ENCODE measurements at places on chromosomes 6 and 20.

DNA sequence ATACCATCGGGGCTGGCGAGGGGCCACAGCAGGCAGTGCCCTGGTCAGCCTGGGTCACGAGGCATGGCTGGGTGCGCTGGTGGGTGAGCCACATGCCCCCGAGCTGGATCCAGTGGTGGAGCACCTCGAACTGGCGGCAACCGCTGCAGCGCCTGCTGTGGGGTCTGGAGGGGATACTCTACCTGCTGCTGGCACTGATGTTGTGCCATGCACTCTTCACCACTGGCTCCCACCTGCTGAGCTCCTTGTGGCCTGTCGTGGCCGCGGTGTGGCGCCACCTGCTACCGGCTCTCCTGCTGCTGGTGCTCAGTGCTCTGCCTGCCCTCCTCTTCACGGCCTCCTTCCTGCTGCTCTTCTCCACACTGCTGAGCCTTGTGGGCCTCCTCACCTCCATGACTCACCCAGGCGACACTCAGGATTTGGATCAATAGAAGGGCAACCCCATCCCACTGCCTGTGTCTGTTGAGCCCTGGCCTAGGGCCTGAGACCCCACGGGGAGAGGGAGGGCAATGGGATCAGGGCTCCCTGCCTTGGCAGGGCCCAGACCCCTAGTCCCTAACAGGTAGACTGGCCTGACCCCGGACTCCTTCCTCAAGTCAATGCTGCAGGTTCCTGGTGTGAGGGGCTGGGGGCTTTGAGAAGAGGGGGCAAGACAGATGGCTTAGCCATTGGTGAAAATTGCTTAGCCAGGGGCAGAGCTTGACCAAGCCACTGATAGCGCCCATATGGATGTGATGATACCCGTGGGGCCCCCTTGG, 598 bp downstream of the TMEM239 start:
- no peak for DNase-seq

- DNase-seq, result no peak
Observed at GRCh38 chr20:23156842-23157423, 70.8 kb upstream of the CD93 start.

GRCh38 chr6:149364557-149364956, 35.5 kb upstream of the SUMO4 start:
- DNase-seq, result no peak

- DNase-seq, result no peak
Observed at GRCh38 chr20:57650756-57651483, 30.7 kb upstream of the ZBP1 start.

GRCh38 chr20:61310954-61311353, 58.9 kb downstream of the CDH4 start:
- DNase-seq, result no peak

DNA sequence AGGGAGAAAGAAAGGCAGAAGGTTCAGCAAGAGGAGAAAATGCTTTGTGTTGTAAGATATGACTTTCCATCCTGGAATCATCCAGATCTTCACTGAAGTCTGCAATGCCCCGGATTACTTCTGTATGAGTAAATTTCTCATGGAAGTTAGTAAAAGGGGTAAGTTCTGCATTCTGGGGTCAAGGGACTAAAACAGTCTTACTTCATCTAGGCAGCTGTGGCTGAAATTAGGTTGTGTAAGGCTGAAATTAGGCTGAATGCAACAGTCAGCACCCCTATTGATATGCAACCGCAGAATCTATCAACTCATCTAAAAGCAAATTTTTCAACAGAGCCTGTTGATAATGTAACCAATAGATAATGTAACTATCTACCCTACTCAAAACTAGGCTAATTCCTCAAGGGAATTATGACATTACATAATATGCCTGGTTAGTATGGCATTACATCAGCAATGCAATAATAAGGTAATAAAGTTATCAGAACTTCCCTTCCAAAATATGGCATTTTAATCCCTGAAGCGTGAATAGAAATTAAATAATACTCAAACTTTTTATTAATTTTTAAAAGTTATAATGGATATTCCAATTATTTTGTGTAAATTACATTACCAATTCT, 671.7 kb upstream of the CITED2 start:
- DNase-seq, result no peak

GRCh38 chr6:53706525-53706924, 41.0 kb upstream of the KLHL31 start:
- DNase-seq, result no peak

DNA sequence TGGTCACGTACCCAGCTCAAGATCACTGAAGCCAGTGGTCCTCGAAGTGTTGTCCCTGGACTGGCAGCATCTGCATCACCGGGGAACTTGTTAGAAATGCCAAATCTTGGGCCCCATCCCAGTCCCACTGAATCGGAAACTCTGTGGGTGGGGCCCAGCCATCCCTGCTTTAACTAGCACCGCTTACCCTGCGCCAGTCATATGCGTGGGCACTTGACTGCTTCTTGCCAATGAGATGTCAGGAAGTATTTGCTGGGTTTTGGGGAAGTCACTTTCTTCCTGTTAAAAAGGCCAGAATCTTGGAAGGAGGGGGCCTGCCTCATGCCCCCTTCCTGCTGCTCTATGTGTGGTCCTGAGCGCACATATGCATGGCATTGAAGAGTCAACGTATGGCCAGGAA, 11.7 kb upstream of the SULF2 start:
- DNase-seq, result no peak

DNA sequence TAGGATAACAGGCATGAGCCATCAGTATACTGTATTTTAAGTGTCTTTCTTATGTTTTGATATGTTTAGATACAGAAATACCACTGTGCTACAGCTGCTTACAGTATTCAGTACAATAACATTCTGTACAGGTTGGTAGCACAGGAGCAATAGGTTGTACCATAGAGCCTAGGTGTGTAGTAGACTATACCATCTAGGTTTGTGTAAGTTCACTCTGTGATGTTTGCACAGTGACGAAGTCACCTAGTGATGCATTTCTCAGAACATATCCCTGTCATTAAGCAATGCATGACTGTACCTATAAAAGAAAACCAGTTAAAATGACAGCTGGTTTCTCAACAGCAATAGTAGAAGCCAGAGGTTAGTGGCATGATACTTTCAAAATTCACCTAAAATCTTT, 3.0 kb upstream of the ZBTB24 start:
- no peak for DNase-seq

GRCh38 chr20:41717483-41717882, 99.3 kb upstream of the CHD6 start:
- no peak for DNase-seq

GRCh38 chr6:75221116-75221515, 15.3 kb upstream of the COL12A1 start:
- DNase-seq, result no peak

GRCh38 chr20:37596168-37596567, 68.5 kb upstream of the BLCAP start:
- DNase-seq, result no peak

DNA sequence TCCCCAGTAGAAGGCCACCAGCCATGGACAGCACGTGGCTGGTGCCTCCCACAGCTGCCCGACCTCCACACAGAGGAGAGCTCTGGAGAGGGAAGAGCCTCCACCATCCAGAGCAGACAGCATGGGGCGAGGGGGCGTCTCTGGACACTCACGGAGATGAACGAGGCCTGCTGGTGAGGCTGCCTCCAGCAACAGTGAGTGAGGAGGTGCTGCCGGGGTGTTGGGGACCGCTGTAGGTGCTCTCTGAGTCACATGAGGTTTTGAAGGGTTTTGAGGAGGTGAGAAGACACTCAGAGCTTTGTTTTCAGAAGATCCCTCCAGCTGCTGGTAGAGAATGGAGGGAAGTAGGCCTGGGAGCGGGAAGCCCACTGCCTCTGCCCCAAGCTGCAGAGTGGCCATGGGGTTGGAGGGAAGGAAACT, 65.6 kb downstream of the THBS2 start:
- no peak for DNase-seq

DNA sequence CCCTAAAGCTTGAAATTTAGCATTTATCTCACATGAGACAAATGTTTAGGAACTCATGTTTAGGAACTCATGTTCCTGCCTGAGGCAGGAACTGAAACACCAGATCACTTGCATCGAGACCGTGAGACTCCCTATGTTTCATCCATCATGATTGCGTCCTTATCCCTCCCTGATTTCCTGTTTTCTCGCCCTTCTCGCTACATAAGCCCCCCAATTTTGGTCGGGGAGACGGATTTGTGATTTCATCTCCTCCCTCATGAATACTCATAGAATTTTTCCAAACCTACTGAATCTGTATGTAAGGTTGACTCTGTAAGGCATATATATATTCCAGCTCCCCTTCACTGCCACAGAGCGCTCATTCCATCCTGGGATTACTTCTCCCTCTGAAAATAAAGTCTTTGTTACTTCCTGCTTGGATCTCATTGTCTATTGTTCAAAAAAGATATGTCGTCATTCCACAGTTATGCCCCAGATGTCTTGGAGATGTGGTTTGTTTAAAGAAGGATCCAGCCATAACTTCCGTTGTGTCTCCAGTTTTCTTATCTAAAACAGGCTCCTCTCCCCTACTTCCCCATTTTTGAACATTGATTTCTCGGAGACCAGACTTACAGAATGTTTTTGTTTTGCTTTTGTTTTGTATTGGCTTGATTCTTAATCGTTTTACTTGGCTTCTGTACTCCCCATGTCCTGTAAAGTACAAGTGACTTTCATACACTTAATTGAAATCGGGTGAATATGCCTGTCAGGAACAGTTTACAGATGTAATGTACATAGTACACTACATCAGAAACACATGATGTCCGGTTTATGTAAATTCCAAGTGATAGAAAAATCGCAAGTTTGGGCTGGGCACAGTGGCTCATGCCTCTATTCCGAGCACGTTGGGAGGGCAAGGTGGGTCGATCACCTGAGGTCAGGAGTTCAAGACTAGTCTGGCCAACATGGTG, 118.7 kb downstream of the HFE start:
- no peak for DNase-seq

DNA sequence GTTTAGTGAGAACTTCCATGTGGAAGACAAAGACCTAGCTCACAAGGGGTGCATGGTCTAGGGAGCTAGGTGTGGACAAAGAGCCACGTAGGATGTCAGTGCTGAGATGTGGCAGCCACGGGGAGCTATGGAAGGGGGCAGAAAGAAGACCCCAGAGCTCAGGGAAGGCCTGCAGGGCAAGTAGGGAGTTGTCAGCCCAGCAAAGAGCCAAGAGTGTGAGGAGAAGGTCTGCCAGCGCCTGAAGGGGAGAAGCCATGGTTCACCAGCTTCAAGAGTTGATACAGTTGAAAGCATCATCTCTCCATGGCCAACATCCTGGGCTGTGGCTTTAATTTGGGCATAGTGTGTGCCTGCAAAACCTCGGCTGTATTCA, 95.6 kb downstream of the CDH26 start:
- DNase-seq, result no peak

GRCh38 chr6:157944983-157945931, 36.4 kb upstream of the SYNJ2 start:
- no peak for DNase-seq

DNA sequence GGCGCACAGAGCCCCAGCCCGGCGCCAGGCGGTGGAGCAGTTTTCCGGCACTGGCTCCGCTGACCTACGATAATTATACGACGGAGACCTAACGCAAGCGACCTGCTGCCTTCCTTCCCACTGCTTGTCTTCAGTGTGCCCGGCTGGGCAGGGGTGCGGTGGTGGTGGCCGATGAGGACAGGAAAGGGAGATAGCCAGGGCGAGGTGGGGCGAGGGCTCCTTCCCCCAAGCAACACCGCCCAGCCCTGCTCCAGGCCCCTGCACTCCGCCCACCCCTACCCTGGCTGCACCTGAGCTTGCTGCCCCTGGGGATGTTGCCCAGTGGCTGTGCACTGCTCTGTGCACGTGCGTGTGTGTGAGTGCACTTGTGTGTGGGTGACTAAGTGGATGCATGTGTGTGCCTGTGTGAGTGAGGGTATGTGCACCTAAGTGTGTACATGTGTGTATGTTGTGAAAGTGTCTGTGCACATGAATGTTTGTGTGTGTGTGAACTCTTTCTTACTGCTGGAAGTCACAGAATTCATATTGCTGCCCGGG, 42.6 kb upstream of the IRF4 start:
- no peak for DNase-seq

GRCh38 chr6:149974825-149975224, 11.1 kb downstream of the ULBP1 start:
- no peak for DNase-seq

DNA sequence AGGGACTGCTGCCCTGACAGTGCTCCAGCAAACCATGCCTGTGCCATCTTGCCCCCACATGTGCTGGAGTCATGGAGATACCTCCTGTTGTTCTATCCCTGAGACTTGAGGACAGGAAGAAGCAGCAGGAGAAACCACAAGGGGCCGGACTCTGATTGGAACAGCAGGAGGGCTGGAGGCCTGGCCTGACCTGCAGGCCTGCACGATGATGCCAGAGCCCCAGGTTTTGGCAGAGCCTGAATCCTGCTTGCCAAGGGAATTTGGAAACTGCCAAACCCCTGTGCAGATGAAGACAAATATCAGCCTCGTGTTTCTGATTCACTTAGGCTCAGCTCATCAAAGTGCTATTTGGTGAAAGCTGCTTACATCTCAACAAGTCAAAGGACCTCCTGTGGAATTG, 177.6 kb downstream of the MAFB start:
- no peak for DNase-seq
